ENCODE measurements at places on chromosomes 1 and 21. TPM values are rescaled to one million over a fixed set of nuclear protein-coding genes. Genes with fewer than 3 reads are reported as not detected.
A peak's percentile ranks its signal among the peaks of the same experiment; 100 is the strongest.

- no peak for DNase-seq
These were observed 1.1 kb downstream of the CD84 start for GRCh38 chr1:160578175-160578524.

MYOG gene
- total RNA-seq: not detected

DNA sequence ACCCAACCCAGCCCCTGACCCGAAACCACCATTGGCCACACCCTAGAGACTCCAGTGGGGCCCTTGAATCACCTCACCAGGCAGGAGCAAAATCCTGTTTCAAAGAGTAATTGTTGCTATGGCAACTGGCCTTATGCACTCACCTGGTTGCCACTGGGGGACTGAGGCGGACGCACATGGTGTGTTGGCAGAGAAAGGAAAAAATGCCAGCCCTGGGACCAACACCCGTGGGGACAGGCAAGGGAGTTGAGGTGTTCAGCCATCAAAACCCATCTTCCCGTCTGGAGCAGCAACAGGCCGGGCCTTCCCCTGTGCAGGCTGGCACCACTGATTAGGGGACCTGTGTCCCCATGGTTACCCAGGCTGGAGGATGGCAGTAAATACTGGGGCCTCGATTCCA, 395.8 kb upstream of the VAMP3 start:
- DNase-seq: no peak

GRCh38 chr1:235108876-235109275, 19.8 kb downstream of the TOMM20 start:
- DNase-seq: no peak

- peak; percentile 52 for DNase-seq
These were observed 425 bp downstream of the DDR2 start for GRCh38 chr1:162632698-162633080.

HSD11B1 gene
- total RNA-seq: 4.3 TPM

TEKT2 gene
- not detected for total RNA-seq

- no peak for DNase-seq
These were observed 256.7 kb upstream of the KIAA0040 start for GRCh38 chr1:175449306-175449705.

SH2D1B gene
- total RNA-seq: 0.71 TPM

DNA sequence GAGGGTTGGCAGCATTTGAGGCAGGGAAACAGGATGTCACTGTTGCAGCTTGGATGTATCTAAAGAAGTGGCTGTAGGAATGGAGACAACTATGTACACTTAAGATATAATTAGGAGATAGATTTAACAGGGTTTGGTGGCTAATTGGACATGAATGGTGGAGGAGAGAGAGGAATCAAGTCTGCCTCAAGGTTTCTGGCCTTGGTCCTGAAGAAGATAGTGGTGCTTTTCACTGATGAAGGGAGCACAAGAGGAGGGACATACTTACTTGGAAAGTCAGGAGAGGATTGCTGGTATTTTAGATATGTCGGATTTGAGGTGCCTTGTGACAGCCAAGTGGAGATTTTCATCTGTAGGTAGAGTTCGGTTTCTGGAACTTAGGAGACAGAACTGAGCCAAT, 123.9 kb downstream of the ST6GALNAC3 start:
- no peak for DNase-seq

S1PR1 gene
- 6.8 TPM for total RNA-seq

APH1A gene
- total RNA-seq: 153 TPM

- DNase-seq: no peak
These were observed 252.6 kb downstream of the NPHP4 start for GRCh38 chr1:5739561-5740078.

DNA sequence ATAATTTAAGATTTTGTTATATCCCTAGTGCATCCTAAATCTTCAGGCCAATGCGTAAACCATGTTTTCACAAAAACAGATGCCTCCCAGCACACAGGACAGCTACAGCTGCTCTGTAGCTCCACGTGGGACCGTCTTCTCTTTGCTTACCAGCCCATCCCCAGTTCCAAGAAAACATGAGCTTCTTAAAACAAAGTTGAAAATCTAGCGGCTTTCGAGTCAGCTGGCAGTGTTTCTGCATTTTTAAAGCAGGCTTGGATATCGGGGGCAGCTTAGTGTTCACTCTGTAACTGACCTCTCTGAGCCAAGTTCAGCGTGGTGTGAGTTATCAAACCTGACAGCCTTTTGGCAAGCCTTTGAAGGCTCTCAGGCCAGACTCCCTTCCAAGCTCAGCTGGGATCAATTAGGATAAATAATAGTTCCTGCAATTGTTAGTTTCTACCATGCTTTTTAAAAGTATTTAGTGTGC, 881.5 kb downstream of the LTN1 start:
- DNase-seq: peak; percentile 67

ELF3 gene
- 2.3 TPM for total RNA-seq

DNA sequence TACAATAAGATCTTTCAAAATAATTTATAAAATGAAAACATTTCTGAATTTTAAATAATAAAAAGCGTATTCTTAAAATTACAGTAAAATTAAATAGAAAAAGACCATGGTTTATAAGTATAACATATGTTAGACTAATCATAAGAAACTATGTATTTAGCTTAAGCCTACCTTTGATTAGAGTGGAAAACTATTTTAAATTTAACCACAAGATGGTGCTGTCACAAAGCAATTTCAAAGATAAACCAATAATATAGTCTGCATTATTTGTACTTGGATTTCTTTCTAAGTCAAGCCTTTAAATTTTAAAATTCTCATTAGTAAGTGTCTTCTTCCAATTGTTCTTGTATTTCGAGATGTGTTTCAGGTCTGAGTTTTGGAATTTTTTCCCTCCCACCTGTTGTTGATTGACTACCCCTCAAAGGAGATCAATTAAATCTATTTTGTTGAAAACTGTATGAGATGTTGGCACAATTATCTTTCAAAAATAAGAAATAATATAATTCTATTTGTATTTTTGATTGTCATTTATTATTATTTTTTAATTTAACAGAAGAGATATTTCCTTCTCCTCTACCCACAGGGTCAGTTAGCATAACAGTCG, 459.8 kb downstream of the KCNT2 start:
- peak; percentile 47 for DNase-seq

ELAPOR1 gene
- total RNA-seq: 0.84 TPM

- DNase-seq: no peak
These were observed 16.0 kb downstream of the GNB1 start for GRCh38 chr1:1874901-1875300.

DNA sequence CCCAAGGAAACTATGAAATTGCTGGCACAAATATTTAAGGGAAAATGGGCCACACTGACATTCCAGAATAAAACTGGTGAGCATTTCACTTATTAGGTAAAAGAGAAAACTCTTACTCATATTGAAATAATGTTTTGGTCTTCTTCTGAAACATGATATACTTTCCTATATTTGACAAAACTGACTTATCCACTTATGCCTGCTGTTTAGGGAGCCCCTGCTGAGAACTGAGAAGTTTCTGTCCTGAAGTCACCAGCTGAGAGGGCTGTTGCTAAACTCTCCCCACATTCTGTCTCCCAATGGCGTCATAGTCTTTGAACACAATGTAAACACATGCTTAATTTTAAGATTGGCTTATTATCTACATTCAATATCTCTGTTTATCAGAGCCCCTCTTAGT, 46.8 kb upstream of the ZC3H11B start:
- peak; percentile 63 for DNase-seq

DNA sequence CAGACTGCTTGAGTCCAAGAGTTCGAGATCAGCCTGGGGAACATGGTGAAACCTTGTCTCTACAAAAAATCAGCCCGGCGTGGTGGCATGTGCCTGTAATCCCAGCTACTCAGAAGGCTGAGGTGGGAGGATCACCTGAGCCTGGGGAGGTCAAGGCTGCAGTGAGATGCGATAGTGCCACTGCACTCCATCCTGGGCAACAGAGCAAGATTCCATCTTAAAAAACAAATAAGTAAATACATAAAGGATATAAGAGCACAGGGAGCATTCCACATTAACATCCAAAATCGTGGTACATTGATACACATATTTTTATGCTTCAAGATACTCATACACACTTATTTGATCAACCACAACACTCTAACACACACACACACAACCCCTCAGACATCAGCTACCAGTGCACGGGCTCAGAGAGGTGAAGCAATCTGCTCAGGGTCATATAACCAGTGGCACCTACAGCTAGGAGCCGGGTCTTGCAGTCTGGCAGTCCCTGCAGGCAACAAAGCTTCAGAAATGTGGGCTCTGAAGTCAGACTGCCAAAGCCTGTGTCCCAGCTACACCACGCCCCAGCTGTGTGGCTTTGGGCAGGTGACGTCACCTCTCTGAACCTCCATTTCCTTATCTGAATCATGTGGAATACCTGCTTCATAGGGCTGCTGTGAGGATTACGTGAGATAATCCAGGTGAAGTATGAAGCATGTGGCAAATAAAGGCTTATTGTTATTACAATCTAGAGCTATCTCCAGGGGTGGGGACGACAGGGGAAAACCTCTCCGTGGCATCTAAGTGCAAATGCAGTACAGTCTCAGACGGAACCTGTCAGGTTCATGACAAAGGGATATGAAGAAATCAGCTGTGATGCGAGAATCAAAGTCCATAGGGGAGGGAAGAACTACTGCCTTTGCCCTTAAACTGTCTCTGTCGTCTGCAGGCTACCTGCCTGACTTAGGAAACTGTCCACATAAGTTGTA, 4.8 kb upstream of the CRYBG2 start:
- DNase-seq: peak; percentile 46

GRCh38 chr1:32042330-32042729, 28.7 kb downstream of the KHDRBS1 start:
- no peak for DNase-seq

All from M059J (cell line).